ENCODE measurements at places on chromosomes 2 and 18.
A peak's percentile ranks its signal among the peaks of the same experiment; 100 is the strongest.

GRCh38 chr2:25497229-25497917 lies 155.6 kb upstream of the DNMT3A start:
- no peak for DNase-seq

DNA sequence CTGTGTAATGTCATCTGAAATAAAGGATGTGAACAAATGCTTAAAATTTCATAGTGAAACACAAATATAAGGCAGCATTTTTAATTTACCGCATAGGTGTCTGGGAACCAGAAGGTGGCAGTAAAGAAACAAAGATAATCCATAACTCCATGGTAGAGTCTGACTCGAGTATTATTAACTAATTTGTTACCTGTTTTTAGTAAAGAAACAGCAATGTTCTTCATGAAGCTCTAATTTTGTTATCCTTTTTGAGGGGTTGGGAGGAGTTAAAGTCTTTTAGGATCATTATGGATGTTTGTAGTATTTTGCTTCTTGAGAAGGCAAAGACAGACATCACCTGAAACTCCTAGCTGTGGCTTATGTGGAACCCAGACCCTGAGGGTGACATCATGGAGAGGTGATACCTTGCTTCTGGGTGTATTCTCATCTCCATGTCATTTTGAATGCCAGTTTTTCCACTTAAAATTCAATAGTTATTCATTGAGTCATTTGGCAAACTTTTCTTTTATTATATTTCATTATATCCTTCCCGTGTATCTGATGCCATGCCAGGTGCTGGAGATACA lies 286.2 kb upstream of the EPAS1 start:
- DNase-seq = peak; percentile 62

GRCh38 chr2:237352279-237352845 lies 61.6 kb downstream of the COL6A3 start:
- no peak for DNase-seq

DNA sequence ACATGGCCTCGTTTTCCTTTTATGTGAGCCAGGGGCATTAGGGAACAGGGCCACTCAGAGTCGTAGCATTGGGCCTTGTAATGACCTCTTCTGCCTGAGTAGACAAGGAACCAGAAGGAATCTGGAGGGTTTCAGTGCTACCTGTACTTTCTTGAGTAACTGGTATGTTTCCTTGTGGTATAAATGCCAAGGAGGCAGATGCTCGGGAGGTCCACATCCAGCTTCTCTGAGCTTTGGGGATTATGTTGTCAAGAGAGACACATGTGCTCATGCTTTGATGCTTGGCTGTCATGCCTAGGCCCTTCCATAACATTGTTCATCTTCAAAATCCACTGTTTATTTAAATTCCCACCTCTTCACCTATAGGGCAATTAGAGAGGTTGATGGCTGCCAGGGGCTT lies 26.3 kb downstream of the FOSL2 start:
- no peak for DNase-seq

DNA sequence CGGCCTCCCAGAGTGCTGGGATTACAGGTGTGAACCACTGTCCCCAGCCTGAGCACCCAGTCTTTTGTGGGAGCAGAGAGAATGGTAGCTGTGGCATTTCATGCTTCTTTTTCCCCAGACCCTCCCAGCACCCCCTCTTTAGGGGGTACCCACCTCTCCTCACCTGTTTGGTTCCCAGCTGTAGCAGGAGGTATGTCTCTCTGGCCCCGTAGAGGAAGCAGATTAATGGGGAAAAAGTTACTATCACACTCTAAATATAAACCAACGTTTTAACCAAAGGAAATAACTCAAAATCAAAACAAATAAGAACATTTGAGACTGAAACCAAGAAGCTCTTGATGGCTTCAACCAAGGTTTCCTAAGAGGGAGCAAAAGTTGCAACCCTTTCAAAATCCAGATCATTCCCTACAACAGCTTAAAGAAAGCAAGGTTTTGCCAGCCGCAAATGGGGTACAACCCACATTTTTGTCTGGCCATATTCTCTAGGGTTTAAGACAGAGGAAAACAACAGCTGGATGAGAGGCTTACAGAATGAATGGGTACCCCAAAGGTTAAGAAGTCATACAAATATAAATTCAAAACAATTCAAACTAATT lies 8.0 kb downstream of the RNF125 start:
- DNase-seq = no peak

DNA sequence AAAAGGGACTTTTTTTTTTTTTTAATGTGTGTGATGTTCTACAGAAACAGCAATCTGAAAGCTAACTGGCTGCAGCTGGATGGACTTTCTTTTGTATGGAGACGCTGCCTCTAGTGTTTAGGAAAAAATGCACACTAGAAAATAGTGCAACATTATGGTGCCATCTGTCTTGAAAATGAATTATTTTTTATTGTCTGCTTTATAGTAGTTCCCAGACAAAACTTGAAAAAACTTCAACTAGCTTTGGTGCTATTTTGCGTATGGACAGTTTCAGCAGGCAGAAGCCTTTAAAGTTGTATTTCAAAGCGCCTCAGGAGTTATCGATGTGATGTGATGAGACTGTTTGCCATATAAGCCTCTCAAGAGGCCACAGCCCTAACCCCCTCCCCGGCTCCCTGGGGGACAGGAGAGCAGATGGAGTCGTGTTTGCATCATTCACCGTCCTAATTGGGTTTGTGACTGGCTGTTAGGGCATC lies 86.9 kb downstream of the LTBP1 start:
- DNase-seq = peak; percentile 56

DNA sequence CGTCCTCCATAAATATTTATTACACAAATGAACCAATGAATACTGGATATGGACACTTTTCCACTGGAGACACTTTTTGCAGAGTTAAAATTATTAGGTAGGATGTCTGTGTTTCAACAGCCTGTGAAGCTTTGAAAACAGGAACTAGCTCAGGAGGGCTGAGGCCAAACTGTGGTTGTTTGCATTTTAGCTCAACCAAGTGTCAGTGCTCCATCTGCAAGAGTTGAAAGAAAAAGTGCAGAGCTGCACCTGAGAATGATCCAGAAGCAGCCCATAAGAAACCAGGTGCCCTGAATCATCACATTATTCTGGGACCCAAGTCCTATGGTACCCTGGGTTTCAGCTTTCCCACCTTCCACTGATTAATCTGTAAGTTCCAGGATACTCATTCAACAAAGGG lies 180.4 kb downstream of the TRIB2 start:
- no peak for DNase-seq

DNA sequence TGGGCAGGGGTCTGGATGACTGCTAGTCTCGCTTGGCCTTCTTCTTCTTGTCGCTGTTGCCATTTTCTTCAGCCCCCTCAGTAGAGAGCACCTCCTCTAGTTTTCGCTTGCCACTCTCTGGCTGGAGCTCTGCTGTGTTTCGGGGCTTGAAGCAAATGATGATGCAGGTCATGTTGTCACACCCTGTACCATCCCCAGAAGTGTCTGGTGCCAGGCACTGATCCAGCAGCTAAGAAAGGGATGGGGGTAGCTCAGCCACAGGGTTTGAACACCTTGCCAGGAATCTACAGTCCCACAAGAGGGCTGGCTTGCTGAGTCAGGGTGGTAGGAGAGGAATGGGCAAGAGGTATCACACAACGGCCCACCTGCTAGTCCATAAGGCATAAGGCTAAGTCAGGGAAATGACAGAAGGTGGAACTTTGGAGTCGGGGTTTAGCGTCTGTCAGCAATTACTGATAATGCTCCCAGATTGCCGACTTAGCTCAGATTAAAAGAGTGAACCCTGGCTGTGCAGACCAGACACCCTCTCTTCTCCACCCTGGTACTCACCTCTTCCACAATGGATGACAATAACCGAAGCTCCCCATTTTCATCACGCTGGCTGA lies 1.1 kb upstream of the ZNF513 start:
- no peak for DNase-seq

DNA sequence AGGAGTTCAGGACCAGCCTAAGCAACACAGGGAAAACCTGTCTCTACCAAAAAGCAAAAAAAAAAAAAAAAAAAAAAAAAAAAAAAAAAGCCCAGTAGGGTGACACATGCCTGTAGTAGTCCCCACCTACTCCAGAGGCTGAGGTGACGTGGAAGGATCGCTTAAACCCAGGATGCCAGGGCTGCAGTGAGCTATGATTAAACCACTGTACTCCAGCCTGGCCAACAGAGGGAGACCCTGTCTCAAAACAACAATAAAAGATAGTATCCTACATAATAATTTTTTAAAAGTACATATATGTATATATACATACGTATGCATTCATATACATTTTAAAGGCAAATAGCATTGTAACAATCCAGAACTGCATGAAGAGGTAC lies 51.7 kb downstream of the SOS1 start:
- DNase-seq = peak; percentile 71

DNA sequence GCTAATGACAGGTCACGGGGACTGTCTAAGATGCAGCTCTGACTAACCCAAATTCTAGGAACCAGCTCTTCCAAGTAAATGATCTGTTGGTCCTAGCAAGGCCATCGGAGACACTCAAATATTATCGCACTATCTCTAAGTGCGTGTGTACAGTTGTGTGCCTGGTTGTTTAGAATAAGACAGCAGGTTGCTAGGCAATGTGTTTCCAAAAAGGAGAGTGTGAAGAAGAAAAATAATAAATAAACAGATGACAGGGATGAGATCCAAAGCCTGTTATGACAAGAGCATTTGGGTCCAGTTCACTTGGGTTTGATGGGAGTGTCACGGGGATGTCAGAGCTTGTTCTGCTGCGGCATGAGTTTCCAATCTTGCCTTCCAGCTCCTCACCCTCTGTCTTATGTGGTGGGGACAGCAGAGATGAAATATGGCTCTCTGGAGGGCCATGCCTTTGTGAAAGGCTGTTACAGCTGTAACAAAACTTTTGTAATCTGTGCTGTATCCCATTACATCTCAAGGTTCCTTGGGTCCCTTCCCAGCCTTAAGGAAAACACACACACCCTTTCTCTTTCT lies 127.5 kb upstream of the TNP1 start:
- DNase-seq = no peak

All from common myeloid progenitor, CD34-positive (primary cell).